ENCODE measurements at places on chromosomes 2 and 18.

DNA sequence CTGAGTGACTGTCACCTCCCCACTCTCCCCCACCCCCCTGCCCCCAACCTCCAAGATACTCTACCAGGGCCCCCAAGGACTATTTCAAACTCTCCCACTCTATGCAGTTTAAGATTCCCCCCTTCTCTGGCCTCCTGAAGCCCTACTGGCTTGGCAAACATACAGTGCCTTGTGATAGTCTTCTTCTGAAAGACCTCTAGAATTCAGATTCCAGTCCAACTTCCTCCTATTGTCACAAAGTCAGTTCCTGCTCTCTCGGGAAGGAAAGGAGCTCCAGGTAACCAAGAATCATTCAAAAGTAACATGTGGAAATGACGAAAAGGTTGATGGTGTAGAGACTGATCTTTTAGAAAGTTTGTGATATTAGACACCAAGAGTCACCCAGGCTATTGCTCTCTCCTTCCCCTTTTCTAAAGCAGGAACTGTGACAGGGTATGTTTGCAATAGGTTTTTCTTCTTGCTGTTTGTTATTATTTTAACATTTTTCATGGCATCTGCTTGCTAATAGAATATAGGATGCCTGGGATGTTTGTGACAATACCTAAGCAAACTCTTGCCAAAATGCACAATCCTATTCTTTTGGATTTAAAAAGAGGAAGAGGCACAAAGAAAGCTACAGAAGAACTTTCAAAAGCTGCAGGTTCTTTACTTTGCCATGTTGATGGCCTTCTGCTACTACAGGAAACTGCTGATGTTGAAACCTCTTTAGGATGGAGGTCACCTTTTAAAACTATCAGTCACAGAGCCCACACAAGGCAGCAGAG is 93.5 kb upstream of the MGAT4A start:
- DNase-seq: no peak

DNA sequence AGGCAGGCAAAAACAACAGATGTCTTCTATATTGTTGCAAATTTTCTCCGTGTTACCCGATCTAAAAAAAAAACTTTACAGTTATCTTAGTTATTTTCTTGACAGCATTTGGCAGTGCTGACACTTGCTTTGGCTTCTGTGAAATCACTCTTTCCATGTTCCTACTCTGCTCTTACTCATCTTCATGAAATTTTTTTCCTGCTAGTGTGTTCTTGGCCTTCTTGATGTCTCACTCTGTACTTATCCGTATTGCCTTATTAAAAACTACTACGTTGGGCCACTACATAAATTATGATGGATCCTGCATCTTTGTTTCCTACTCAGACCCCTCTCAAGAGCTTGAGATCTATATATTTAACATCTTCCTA is 134.4 kb downstream of the IKZF2 start:
- no peak for DNase-seq

GRCh38 chr18:12750076-12750714 is 47.4 kb downstream of the PSMG2 start:
- DNase-seq: no peak

DNA sequence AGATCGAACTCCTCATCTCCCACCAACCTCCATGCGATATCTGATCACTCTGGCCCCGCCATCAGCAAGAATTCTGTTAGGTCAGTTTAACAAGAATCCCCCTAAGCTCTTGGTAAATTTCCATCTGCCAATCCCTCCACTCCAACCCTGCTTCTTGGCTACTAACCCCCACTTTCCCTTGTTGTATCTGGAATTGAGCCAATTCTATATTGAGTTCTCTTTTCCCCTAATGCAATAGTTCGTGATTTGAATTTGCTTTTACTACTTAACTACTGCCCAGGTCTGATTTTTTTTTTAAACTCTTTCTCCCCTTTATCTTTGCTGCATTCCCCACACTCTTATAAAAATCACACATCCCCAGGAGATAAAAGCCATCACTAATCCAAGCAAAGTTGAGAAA is 159.3 kb upstream of the STK17B start:
- DNase-seq: no peak

GRCh38 chr2:47069628-47070154 is 85.4 kb downstream of the STPG4 start:
- no peak for DNase-seq

GRCh38 chr18:79274823-79275222 is 120.9 kb upstream of the NFATC1 start:
- DNase-seq: no peak

- no peak for DNase-seq
Observed at GRCh38 chr2:170265321-170265720, 87.4 kb downstream of the MYO3B start.

- DNase-seq: no peak
Observed at GRCh38 chr2:59866436-59866835, 687.0 kb downstream of the BCL11A start.

- DNase-seq: no peak
Observed at GRCh38 chr2:191601060-191601459, 76.9 kb upstream of the NABP1 start.

GRCh38 chr2:230879271-230879882 is 14.6 kb downstream of the ITM2C start:
- no peak for DNase-seq

DNA sequence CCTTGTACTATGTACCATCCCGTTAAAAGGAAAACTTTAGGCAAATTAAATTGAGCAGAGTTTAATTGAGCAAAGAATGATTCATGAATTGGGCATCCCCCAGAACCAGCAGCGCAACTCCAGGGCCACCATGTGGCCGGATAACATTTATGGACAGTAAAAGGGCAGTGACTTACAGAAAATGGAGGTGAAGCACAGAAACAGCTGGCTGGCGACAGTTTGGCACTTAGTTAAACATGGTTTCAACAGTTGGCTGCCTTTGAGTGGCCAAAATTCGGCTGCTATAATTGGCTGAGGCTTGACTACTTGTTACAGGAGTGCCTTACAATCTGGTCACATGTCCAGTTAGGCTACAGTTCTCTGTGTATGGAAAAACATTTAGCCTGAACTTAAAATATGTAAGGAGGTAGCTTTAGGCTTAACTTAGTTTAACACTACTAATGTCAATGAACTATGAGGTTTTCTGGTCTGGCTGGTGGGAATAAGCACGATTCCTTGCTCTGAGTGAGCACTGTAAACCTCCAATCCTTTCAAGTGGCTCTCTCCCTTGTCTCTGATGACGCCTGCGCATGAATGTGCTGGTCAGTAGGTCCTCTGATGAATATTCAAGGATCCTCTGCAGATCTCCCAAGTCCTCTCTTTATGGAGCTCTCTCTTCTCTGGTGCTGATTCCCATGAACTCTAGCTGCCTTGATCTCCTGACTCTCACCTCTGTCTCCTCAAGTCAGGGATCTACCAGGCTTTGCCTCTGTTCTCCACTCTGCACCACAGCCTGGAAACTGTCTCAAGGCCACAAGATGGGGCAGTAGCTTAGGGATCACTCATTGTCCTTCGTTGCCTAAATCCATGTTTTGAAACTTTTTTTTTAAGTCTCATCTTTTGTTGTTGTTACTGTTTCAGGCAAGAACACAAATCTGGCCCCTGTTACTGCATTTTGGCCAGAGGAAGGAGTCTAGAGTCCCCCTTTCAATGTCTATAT is 24.4 kb upstream of the RAB31 start:
- peak; percentile 28 for DNase-seq

DNA sequence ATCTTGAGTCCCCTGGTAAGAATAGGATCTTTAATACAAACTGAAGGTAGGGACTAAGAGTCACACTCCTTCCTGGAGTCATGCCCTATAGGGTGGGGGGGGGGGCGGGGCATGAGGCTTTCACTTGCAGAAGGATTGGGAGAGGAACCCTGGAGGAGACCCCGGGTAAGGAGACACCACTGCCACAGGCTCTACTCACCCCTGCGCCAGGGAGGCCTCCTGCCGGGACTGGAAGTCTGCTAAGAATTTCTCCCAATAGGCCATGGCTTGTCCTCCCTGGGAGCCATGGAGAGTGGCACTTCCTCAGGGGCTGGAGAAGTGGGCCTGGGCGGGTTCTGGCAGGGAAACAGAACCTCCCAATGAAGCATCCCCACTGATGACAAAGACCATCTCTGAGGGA is 645.3 kb upstream of the RAB6C start:
- no peak for DNase-seq

GRCh38 chr2:133496501-133497269 is 71.6 kb downstream of the NCKAP5 start:
- DNase-seq: no peak

Measured in NCI-H446 treated with DMSO at 0.1 percent for 48 hours (cell line).